ENCODE measurements at places on chromosomes 16 and 17.

- no peak for DNase-seq
These were observed 794 bp upstream of the CPNE7 start for GRCh38 chr16:89574681-89575246.

GRCh38 chr17:31251105-31251969 is 45.7 kb downstream of the OMG start:
- DNase-seq = no peak

GRCh38 chr17:16215002-16215272 is 397 bp downstream of the NCOR1 start:
- no peak for DNase-seq

GRCh38 chr17:19397556-19398041 is 10.6 kb upstream of the MFAP4 start:
- DNase-seq = no peak

Measured in NCI-H187 (cell line).